ENCODE measurements at places on chromosomes 2 and 18.
A peak's percentile ranks its signal among the peaks of the same experiment; 100 is the strongest.

- DNase-seq = no peak
These were observed 782.1 kb downstream of the EPHA4 start for GRCh38 chr2:220789961-220790360.

DNA sequence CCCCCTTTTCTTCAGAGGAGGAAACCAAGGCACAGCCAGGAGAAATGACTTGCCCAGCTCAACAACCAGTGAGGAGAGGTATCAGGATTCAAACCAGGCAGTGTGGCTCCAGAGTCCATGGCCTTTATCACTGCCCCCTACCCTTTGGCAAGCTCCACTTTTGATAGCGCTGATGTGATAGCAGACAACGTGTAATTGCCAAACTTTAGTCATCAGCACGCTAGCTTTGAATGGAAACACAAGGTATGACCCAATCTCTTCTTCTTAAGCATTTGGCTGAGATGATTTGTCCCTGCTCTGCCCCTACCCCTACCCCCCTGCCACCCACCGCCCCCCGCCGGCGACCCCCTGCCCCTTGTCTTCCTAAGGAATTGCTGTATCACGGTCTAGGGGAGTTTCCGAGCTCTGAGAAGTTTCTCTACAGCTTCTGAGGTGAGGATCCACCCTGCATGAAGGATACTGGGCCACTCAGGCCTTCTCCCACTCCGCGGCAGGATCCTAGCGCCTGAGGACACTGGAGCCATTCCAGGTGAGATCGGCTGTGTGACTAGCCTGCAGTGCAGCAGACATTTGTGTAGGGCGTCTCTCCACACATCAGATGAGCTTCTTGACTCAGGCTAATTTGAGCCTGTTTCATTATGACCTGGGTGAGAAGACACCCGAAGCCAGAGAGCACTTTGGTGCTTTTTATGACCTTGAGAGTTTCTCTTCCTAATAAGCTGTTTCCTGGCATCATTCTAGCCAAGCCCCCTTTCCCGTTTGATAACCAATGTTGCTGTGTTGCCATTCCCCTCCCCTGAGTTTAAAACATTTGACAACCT, 75.1 kb upstream of the MAP4K4 start:
- DNase-seq = no peak

DNA sequence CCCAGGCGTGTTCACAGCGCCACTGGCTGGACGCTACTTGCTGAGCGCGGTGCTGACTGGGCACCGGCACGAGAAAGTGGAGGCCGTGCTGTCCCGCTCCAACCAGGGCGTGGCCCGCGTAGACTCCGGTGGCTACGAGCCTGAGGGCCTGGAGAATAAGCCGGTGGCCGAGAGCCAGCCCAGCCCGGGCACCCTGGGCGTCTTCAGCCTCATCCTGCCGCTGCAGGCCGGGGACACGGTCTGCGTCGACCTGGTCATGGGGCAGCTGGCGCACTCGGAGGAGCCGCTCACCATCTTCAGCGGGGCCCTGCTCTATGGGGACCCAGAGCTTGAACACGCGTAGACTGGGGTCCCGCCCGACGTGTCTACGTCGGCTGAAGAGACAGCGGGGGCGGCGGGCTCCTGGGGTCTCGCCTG, 891 bp upstream of the KHK start:
- DNase-seq = no peak

DNA sequence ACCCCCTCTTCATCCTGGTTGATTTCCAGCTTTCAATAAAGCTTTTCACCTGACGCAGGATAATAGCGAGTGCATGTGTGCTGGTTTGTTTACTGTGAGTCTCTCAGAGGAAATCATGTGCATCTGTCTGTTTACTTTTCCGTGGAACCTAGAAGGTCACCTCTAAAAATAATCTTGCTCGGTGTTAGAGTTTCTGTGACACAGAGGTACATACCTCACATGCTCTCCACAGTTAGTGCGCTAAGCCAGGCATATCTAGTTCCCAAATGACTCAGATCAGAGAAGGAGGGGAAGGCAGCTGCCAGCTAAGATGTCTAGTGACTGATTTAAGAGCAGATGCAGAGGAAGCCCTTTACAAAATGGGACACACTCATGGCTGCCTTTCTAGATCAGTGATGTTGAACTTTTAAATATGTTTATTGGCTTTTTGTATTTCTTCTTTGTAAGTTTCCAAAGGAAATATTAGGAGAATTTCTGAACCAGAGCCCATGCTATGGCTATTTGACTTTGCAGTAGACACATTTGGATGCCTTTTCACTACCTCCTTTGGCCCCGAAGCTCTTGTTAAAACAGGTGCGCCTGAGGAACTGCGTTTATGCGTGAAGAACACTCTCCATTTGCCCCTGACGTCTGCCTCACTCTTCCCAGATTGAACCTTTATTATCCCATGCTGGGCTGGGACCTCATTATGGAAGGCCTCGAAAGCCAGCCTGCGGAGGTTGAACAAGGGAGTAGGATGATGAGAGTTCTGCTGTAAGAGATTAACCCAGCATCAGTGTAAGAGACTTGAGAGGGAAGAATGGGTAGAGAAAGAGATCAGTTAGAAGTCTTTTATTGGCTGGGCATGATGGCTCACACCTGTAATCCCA, 145.6 kb downstream of the FAM161A start:
- peak; percentile 29 for DNase-seq

DNA sequence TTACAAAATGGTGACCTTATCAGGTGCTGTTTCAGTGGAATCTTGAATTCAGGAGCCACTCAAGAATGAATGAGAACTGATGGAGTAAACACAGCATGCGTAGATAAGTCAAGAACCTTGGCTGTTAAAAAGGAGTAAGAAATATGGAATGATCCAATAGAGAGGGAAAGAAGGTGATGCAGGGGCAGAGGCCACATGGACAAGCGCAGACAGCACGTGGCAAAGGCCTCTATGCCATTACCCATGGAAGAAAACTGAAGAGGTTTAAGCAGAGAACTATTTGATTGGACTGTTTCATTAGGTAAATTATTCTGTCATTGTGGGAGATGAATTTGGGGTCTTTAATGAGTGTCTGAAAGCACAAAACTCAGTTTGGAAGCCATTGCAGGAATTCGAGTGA, 142.4 kb upstream of the RASGRP3 start:
- DNase-seq = no peak

GRCh38 chr18:10838553-10838952, 310.8 kb downstream of the PIEZO2 start:
- DNase-seq = no peak

GRCh38 chr18:7572822-7573221, 5.7 kb downstream of the PTPRM start:
- no peak for DNase-seq

GRCh38 chr18:8689517-8689916, 15.8 kb upstream of the MTCL1 start:
- DNase-seq = no peak

DNA sequence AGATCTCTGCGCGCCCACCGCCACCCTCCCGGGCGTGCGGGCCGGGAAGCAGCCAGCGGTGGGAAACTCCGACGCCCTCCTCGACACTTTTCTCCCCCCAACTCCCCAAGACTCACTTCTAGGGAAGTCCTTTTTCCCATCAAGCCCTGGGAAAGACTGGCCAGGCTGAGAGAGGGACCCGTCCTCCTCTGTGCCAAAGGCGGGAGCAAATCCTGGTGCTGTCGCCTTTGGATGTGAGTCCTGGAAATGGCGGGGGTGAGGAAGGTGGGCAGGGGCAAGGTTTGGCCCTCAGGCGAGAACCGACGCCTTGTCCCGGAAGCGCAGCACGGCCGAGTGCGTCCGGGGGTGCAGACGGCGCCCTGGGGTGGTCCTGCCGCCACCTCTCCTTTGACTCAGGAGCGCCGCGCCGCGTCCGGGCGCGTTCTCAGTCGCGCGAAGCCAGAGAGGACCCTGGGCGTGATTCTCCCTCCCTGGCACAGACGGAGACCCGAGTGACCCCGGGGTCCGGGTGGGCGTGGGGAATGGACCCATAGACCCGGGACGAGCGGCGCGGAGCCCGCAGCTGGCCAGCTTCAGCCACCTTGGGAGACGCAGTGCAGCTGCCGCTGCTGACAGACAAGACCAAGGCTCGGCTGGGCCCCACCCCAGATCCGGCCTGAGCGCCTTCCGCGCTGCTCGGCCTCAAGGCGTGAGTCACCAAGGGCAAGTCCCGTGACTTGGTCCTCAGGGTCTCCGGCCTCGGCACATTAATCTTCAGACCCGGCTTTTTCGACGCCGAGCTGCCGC, 3.5 kb upstream of the LBX2 start:
- DNase-seq = no peak

DNA sequence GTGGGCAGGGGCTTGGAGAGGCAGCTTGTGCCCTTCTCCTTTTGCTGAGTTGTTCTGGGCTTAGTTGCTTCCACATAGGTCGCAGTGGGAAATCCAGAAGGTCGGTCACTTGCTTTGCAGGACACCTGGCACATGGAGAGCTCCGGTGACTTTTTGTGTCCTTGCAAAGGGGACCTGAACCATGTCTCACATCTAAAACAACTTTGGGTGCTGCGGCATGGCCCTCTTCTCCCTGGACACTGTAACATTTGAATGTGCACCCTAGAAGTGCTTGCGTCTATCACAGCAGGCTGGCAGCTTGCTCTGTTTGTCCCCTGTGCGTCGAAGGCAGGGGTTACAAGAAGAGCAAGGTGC, 189.9 kb upstream of the TWIST2 start:
- no peak for DNase-seq

DNA sequence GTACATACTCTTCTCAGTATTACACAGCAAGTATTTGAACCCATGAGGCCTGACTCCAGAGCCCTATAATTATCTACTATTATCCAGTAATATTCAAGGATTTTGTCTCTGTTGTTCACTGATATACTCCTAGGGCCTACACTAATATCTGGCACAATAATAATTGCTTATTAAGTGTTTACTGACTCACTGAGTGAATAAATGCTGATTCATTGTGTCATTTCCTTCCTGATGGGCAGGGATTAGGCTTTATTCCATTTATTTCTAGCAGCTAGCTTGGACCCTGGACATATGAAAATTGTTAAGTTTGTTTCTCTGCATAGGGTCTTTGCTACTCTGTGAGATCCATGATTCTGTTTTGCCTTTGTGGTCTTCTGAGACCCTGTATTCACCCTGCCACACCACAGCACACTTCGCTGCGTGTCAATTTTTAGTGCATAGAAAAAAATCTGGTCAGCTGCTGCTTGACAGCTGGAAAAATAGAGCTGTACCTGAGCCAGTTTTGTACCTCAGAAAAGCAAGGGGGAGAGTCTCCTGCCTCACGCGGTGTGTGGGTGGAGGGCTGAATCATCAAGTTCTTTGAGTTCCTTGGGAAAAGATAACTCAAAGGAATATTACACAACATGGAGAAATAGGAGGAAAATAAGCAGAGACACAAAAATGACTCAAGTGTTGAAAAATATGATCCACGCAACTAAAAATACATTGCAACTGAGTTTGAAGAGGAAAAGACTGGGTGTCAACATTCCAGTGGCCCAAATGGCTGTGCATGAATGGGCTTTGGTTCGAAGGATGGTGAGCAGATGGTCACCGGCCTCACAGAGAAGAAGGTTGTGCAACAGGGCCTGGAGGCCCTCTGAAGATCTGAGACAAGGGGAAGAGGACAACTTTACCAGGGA, 18.9 kb upstream of the DPP4 start:
- DNase-seq = no peak

GRCh38 chr2:160516547-160517365, 23.1 kb upstream of the RBMS1 start:
- no peak for DNase-seq

DNA sequence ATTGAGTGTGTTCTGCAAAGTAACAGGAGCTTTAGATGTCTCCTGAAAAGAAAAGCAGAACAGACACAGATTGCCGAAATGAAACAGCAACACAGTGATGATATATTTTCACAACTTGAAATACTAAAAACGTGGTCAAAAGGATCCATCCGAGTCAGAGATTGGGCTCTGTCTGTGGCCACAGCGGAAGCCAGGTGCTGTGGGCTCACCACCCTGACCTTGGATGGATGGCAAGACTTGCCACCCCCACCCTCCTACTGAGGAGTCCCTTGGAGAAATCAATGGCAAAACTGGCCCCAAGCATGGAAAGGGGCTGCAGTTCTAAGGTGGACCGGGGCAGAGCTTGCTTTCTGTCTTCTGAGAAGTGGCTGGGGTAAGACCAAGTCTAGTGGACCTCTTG, 31.4 kb upstream of the ACKR3 start:
- no peak for DNase-seq

DNA sequence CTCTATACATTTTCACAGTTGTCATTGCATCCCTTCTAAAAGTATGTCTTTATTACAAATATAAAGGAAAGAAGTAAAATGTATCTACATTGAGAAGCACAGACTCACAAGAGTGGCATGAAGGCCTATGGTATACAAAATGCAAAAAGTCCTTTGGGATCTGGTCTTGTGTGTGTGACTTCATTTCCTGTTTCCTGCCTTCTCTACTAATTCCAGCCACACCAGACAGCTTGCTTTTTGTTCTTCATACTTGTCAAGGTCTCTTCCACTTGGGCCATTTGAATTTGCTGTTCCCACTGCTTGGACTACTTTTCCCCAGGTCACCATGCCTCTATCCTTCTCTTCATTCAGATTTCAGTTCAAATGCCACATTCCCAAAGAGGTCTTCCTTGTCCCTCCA, 6.7 kb upstream of the PNO1 start:
- DNase-seq = no peak

GRCh38 chr2:164581050-164581449, 40.2 kb downstream of the GRB14 start:
- DNase-seq = no peak

DNA sequence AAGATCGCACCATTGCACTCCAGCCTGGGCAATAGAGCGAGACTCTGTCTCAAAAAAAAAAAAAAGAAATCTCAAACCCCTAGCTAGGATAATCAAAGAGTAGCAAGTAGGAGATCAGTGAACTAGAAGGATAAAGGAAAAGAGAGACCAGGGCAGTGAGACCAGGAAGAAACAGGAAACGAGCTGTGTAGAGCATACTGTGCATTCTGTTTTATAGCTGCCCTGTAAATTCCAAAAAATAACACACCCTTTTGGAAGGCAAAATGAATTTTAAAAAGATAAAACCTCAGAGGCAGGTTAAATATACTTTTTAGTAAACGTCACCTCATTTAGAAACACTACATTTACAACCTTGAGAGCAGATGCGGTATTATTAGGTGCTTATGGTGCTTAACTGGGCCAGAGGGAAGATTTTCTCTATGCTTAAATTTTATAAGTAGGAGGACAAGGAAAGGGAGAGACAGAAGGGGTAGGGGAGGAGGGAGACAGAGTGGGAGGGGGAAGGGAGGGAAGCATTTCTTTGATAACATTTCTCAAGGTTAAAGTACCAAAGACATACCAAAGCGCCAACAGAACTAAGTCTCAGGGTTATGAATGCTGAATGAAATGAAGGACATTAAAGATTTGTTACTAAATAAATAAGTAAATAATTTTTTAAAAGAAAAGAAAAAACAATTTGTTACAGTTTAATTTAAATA, 30.1 kb downstream of the FEZ2 start:
- DNase-seq = no peak
